Activated CD4-positive, CD25-positive, alpha-beta regulatory T cell treated with anti-CD3 and anti-CD28 coated beads, Interleukin-2, amount 50 U/mL, for 72 hours (primary cell): ENCODE measurements at places on chromosomes 13 and 19.
A peak's percentile ranks its signal among the peaks of the same experiment; 100 is the strongest.

DNA sequence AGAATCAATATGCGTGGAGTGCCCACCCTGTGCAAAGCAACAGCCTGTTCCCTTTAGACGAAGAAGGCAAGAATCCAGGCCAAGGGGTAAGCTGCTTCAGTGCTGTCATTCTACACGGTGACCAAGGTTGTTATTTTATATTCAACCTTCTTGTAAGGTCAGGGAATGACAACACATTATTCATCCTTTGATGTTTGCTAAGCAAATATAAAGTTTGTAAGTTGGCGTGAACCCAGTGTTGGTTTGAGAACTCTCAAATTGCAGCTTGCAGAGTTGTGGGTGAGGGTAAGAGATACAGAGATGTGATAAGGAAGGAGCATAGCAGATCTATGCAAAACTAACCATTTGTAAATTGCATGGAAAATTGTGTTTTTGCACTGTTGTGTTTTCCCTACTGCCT, 436.7 kb downstream of the FGF9 start:
- no peak for DNase-seq

GRCh38 chr13:47843005-47843404, 158.1 kb downstream of the SUCLA2 start:
- no peak for DNase-seq

GRCh38 chr19:1469255-1470054, 9.6 kb downstream of the C19orf25 start:
- peak; percentile 42 for DNase-seq

GRCh38 chr19:18931316-18932162, 9.5 kb downstream of the HOMER3 start:
- DNase-seq: no peak

DNA sequence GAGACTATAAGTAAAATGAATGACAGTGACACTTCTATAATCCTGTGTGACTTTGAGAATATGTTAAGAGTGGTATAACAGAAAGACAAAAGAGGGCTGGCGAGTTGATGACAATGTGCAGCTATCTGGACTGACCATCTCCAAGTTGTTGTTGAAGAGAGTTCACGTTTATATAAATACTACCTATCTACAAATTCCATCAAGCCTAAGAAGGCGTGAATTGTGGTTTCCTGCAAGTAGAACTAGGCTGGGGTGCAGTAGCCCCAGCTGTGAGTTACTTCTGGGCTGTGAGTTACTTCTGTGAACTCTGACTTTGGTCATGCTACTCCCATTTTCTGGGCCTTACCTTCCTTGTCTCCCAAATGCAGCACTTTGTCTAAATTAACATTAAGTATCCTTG, 561.0 kb downstream of the TBC1D4 start:
- DNase-seq: no peak

DNA sequence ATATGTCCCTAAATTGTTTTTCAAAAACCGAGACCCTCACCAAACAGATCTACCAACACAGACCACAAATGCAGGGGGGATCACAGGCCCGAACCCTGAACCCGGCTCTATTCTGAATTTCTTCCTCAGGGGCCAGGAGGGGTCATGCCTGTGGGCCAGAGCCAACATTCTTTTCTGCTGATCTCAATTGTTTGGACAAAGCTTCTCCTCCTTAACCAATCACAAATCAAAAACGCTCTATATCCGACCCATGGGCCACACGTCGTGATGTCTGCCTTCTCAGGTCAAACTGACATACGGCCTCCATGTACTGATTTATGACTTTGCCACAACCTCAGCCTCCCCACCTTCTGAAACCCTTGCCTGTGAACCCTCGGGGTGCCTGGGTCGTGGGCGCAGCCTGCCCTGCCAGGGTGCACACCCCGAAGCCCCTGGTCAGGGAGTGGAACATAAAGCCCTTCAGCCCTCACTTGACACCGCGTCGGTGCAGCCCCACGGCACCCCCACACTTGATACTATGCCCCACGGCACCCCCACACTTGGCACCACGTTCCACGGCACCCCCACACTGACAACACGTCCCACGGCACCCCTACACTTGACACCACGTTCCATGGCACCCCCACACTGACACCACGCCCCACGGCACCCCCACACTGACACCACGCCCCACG, 58.4 kb upstream of the C13orf46 start:
- no peak for DNase-seq

DNA sequence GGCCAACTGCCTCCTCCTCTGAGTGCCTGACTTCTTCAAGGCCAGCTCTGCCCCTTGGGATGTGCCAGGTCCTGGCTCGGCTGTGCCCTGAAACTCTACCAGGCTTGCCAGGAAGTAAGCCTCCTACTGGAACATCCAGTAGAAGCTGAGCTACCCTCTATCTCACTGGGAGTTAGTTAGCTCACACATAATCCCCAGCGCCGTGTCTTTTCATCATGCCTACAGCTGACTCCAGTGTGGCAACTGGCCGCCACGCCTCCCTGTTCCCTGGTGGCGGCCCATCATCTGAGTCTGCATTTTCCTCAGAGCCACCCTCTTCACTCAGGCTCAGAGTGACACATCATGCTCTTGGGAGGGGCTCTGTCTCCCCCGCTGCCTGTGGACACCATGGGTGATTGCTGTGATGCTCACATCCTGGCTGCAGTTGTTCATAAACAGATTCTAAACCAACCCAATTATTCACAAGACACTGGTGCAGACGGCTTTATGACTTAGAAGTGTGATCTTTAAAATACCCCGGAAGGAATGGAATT, 131.9 kb upstream of the IRS2 start:
- DNase-seq: no peak

- DNase-seq: no peak
Observed at GRCh38 chr19:10143681-10144080, 24.0 kb upstream of the EIF3G start.

DNA sequence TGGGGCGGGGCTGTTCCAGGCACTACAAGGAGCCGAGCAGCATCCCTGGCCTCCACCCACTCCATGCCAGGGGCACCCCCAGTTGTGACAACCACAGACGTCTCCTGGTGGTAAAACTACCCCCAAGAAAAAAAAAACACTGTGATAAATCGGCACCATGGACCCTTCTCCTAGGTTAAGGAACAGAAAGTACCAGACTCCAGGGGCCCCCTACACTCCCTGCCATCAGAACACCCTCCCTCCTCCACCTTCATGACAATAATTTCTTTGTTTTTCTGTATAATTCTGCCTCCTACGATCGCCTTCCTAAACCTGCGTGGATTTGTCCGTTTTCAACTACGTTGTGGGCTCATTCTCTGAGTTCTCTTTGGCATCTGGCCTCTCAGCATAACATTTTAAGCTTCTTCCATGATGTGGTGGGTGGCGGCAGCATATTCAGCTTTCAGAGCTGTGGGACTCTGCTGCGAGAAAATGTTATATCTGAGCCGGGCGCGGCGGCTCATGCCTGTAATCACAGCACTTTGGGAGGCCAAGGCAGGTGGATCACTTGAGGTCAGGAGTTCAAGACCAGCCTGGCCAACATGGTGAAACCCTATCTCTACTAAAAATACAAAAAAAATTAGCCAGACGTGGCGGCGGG, 8.6 kb downstream of the TLE2 start:
- no peak for DNase-seq

DNA sequence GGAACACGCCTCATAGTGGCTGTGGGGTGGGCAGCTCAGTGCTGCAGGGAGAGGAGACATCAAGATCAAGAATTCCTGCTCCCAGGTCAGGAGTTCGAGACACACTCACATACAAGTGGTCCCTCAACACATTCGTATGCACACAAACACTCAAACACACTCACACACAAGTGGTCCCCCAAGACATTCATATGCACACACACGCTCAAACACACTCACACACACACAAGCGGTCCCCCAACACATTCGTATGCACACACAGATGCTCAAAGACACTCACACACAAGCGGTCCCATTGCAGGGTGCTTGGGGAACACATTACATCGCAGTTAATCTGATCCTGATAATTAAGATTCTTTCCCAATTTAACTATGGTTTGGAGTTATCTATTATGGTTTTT, 28.2 kb downstream of the FCGBP start:
- DNase-seq: no peak

DNA sequence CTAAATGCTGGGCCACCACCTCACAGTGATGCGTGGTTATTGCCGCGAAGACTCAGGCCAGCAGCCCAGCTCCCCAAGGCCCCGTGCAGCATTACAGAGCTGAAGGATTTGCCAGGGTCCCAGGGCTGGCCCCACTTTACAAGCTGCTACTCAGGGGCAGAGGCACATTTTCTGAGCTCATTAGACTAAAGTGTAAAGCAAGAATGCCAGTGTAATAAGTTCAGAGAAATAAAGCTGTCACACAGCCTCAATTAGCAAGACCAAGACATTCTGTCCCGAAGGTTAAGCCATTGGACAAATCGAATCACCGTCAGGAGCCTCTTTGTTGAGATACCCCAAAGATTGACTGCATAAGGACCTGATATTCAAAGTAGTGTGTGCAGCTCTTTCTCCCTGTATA, 428.4 kb downstream of the EFNB2 start:
- DNase-seq: no peak

DNA sequence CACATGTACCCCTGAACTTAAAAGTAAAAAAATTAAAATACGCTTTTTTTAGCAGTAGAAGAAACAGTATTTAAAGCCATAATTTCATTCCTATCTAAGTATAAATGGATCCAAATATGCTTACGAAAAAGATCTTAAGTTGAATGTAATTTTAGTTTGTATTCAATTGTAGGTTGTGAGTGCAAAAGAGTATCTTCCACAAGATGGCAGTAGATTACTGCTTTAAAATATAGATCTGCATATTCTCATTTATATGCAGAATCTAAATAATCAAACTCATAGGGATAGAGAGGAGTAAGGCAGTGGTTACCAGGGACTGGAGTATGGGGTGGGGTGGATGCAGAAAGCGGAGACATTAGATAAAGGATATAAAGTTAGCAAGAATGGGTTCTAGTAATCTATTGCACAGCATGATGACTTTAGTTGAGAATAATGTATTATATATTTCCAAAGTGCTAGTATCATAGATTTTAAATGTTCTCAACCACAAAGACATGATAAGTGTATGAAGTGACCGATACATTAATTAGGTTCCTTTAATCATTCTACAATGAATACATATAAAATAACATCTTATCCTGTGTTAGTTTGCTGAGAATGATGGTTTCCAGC, 14.2 kb downstream of the OR7A17 start:
- no peak for DNase-seq

DNA sequence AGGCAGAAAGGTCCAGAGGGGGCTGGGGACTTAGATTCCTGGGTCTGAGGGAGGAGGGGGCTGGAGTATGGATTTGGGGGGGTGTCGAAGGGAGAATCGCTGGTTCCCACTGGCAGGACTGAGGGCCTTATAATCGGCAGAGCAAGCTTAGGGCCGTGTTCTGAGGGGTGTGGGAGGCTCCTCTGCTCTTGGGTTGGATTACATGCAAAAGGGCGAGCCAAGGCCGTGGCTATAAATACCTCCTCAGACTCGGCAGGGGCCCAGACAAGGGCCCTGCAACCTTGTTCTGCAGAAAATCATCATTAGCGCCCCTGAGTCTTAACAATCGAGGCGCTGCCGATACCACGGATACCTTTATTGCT, 707 bp upstream of the MAMSTR start:
- DNase-seq: no peak

DNA sequence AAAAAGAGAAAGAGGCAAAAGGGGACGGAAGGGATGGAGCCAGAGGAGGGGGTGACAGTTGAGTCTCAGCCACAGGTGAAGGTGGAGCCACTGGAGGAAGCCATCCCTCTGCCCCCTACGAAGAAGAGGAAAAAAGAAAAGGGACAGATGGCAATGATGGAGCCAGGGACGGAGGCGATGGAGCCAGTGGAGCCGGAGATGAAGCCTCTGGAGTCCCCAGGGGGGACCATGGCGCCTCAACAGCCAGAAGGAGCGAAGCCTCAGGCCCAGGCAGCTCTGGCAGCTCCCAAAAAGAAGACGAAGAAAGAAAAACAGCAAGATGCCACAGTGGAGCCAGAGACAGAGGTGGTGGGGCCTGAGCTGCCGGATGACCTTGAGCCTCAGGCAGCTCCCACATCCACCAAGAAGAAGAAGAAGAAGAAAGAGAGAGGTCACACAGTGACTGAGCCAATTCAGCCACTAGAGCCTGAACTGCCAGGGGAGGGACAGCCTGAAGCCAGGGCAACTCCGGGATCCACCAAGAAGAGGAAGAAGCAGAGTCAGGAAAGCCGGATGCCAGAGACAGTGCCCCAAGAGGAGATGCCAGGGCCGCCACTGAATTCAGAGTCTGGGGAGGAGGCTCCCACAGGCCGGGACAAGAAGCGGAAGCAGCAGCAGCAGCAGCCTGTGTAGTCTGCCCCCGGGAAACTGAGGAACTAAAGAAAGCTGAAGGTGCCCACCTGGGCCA, 2.5 kb downstream of the POLR1G start:
- DNase-seq: no peak

DNA sequence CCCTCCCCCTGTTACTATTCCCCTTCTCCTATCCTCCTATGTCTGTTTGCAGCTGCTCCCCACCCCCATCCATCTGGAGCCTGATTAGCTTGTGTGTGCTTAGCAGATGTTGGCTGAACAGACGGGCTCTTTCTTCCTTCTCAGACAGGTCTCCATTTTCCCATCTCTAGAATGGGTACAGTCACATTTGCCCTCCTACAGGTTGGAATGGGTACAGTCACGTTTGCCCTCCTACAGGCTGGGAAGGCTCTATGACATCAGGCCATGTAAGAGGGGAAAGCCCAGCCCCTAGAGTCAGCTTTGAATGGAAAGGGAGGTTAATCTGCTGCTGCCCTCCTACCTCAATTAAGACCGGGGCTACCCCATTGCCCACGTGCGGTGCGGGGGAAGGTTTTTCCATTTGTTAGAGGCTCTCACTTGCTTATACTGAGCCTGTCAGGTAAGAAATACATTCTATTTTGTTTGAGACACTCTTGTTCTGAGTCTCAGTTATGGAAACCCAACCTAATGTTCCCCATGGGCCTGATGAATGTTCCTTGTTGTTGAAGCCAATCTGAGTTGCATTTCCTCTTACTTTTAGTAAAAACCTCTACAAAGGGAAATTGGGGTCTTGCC, 2.2 kb upstream of the CLEC17A start:
- DNase-seq: peak; percentile 56

GRCh38 chr13:31199849-31200636, at the start of gene B3GLCT:
B3GLCT (plus strand) TSS chr13:31199975; CDS start chr13:31200085, 110 bp downstream.
- DNase-seq: peak; percentile 88

DNA sequence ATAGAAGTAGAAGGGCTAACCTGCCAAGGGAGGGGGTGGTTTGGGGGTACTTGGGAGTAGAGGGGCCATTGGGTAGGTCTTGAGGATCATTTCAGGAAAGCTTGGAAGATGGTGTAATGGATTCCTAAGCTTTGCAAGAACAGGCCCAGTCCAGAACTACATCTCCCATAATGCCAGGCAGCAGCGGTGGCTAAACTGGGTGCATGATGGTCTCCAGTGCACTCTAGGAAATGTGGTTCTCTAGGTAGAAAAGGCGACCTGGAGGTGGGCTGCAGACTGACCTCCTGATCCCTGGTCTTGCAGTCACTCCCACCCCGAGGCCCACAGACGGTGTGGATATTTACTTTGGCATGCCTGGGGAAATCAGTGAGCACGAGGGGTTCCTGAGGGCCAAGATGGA, 3.8 kb downstream of the APLP1 start:
- no peak for DNase-seq

DNA sequence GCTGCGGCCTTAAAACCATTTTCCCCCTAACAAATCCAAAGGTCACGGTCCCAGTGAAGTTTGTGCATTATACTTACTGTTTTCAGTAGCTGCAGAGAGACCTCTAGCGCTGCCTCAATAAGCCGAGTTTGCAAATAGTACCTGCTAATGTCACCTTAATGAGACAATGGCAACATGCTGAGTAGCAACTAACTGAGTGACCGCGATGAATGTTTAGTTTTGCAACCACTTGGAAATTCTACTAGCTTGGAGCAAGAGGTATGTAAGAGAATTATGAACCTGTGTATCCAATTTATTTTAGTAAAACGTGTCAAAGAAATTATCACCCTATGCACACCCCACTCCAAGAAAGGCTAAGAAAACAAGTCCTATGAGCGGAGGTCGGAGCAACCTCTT, 1.2 kb downstream of the KPNA3 start:
- DNase-seq: no peak
